ENCODE measurements at places on chromosomes 13 and 19.

DNA sequence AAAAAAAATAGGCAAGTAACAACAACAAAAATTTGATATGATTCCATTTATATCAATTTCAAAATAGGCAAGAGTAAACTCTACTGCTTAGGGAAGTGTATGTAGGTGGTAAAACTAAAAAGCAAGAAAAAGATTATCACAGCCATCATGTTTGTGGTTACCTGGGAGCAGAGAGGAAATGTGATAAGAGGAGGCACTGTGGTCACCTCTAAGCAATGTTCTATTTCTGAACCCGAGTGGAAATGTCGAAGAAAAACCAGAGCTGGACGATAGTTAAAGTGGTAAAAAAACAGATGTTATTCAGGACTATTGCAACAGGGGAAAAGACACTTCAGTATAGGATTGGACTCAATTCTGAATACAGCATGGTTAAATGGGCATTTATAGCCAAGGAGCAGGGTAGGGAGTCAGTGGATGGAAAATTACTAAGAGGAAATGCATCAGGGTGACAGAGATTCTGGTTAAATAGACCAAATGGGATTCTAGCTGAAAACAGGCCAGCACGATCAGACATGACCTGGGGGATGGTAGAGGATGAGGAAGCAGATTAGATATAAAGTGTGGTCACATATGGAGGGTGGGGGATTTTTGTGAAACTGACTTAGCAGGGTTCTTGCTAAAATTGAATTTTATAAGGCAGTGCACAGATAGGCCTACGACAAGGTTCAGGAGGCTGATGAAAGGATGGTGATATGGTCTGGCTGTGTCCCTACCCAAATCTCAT, 6.0 kb upstream of the TEX30 start:
- DNase-seq: peak; percentile 58

GRCh38 chr19:38673030-38673429, 25.6 kb downstream of the ACTN4 start:
- DNase-seq: no peak

DNA sequence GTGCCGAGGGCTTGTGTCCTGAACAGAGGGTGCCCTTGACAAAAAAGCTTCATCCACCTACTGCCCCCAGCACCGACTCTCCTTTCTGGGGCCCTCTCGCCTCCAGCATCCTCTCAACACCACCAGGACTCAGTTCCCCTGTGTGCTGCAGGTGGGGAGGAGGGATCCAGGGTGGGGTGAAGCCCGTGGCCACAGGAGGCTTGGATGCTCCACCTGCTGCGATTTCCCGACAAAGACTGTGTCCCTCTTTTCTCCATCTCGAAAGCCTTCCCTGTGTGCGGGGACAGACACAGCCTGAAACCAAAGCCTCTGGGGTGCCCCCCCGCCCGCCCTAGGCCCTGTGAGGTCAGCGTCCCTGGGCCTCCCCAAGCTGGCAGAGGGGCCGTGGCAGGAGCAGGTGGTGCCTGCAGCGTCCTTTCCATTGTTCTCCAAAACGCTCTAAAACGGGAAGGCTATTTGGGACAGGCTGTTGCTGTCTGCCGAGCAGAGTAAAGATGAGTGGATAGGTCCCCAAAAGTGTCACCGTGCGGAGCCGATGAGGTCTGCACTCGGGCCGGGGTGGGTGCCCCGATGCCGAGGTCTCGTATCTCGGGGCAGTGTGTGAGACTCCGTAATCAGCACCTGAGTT, 185.7 kb downstream of the PTPRS start:
- DNase-seq: no peak

DNA sequence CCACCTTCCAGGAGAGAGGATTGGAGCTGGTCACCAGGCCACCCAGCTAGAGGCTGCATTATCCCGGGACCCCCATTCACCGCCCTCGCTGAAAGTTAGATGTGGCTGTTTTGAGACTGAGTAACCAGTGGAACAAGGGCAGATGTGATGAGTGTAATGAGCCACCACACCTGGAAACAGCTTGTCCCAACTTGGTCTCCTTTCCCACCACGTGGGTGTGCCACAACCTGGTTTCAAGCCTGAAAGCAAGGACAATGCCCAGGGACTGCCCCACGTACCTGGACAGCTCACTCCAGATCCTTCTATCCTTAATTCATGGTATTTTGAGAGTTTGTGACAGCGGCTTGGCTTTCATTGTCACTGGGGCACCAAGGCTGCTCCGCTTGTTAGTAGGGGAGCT, 7.0 kb downstream of the LGI4 start:
- no peak for DNase-seq

DNA sequence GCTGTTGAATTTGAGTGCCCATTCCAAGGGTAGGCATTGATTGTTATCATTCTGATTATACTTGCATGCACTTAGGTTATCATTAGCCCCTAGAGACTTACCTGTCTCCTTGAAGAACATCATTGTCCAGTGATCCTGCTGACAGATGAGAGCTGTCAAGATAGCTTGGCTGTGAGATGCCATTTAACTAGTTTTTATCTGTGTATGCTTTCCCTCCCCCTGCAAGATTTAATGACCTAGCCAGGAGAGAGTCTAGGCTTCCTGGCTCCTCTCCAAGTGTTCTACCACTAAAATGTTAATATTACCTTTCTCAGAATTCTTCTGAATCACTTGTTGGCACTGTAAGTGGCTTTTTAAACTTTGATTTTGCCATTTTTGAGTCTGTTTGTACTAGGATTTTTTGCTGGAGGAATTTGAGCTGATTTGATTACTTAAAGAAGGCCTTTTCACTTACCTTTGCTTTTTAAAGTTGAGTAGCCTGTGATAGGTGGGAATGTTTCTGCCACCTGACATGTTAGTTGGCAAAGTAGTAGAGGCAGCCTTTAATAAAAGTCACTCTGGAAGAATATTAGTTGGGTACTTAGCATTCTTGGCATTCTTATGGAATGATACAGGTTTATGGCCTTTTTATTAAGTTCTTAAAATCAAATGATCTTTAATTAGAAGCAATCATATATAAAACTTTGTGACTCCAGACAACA, 41.1 kb downstream of the ARHGAP35 start:
- no peak for DNase-seq

DNA sequence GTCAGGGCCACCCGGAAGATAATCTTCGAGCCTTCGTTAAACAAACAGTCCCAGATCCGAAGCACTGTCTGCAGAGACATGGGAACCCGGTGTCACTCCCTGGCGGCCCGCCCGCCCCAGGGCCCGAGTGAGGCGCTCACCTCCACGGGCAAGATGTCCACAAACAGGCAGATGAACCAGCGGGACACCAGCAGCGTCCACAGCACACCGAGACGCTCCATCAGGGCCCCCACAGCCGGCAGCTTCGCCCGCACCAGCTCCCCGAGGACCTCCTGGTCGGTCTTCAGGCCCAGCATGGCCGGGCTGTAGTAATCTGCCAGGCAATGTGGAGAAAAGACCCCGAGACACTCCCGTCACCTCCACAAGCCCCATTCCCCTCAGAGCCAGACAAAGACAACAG, 28.7 kb downstream of the LAMP1 start:
- no peak for DNase-seq

DNA sequence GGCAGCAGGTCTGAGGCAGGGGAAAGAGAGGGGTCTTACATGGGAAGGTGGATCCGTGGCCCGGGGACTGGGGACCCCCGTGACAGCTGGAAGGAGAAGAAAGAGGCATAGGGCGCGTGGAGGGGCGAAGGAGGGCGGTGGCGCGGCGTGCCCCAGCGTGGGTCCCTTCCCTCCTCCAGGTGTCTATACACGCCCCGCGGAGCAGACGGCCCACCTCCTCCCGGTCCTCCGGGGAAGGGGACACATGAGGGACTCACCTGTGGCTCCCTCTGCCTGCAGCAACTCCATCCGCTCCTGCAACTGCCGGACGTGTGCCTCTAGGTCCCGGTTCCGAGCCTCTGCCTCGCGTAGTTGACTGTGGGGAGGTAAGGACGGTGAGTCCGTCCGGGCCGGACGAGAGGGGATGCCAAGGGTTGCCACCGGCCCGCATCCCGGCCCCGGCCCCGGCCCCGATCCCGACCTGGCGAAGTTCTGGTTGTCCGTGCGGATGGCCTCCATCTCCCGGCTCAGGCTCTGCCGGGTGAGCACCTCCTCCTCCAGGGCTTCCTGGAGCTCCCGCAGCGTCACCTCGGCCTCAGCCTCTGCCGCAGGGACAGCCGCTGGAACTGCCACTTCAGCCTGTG, 2.4 kb upstream of the SIX5 start:
- DNase-seq: no peak

- no peak for DNase-seq
These were observed 86.5 kb downstream of the EPSTI1 start for GRCh38 chr13:42905579-42905978.

DNA sequence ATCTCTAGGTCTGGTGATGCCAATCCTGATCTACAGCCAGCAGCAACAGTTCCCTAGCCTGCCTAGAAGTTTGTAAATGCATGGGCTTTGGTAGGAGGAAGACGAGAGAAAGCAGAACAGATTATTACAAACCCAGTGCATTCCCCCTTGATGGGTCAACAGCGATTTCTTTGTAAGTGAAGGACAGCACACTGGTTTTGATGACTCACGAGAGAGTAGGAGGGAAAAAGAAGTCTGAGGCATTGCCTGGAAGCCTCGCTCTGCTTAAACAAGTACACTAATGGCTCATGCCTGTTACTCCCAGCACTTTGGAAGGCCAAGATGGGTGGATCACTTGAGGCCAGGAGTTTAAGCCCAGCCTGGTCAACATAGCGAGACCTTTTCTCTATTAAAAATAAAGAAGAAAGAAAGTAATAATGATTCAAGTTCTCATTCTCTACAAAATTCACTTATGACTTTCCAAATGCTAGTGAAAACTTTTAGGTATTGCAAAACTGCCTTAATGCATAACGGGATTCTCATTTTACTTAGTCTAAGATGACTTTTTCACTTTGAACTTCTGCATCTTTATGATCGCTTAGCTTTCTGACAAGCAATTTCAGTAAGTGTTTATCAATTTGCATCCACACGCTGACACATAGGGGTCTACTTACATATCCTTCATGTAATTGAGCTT, 47.7 kb upstream of the USPL1 start:
- peak; percentile 4 for DNase-seq

- no peak for DNase-seq
These were observed 1.9 kb downstream of the TEX26 start for GRCh38 chr13:30934381-30934780.

DNA sequence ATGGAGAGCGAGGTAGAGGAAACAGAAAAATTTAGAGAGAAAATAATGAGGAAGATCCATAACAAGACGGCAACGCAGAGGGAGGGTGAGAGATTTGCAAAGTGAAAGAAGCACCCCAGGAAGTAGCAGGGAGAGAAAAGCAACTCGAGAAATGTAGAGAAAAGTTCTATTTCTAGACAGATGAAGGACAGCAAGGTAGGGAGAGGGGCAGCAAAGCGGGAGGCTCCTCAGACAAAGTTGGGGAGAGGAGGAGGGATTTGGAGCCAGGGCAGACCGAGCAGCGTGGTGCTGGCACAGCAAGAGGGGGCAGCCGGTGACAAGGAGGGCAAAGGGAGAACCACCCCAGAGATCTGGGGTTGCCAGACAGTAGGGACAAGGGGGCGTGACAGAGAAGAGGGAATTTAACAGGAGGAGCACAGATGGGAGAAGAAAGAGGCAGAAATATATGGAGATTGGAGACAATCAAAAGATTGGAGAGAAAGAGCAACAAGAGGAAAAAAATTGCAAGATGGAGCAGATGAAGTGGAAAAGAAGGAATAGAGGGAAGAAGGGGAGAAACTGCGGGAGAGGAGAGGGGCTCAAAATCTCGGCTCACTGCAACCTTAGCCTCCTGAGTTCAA, 989 bp downstream of the ZNF766 start:
- peak; percentile 11 for DNase-seq

DNA sequence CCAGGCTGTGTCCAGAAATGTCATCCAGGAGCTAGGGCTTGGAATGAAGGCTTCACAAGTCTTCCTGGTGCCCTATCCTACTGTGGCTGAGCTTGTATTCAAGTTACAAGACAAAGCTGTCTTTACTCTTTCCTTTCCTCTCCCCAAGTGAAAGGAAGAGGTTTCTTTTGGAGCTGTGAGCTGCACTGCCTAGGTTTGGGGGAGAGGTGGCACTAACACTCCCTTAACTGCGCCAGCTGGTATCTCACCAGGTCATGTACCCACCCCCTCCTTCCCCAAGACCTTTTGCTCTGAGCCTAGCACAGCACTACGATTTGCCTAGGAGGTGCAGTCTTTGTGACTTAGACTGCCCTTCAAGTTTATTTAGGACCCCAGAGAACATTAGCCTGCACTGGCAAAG, 2053.6 kb upstream of the PRR20A start:
- no peak for DNase-seq

- no peak for DNase-seq
These were observed 4.9 kb downstream of the KBTBD6 start for GRCh38 chr13:41127701-41128100.

GRCh38 chr13:109628251-109628699, 158.1 kb downstream of the IRS2 start:
- DNase-seq: no peak

DNA sequence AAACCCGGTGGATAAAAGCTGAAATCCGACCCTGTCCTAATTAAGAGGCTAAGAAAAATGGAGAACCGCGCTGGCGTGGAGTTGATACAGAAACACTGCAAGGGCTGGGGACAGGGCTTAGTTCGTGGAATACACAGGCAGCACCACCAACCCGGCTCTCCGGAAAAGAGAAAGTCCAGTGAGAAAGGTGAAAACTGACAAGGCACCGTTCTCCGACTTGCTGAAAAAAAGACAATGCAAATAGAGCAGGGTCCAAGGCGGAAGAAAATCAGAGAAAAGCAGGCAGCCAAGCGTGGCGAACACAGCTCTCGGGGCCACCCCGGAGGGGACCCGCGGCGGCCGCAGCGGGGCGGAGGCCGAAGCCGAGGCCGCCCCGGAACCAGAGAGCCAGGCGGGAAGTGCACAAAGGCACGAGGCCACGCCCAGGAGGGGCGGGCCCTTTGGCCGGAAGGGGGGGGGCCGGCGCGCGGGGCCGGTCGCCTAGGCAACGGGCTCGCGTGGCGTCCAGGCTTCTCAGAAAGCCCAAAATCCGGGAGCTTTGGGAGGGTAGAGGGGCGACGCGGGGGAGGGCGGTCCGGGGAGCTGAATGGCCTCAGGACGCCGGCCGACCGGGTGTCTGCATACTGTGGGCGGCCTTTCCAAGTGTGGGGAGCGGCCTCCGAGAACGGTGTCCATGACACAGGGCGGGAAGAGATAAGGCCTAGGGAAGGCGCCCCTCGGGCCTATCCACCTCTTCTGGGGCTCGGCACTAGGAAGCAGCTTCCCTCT, 1.2 kb upstream of the ING1 start:
- peak; percentile 80 for DNase-seq

- DNase-seq: no peak
These were observed 81.7 kb upstream of the KLHL1 start for GRCh38 chr13:70189981-70190380.

DNA sequence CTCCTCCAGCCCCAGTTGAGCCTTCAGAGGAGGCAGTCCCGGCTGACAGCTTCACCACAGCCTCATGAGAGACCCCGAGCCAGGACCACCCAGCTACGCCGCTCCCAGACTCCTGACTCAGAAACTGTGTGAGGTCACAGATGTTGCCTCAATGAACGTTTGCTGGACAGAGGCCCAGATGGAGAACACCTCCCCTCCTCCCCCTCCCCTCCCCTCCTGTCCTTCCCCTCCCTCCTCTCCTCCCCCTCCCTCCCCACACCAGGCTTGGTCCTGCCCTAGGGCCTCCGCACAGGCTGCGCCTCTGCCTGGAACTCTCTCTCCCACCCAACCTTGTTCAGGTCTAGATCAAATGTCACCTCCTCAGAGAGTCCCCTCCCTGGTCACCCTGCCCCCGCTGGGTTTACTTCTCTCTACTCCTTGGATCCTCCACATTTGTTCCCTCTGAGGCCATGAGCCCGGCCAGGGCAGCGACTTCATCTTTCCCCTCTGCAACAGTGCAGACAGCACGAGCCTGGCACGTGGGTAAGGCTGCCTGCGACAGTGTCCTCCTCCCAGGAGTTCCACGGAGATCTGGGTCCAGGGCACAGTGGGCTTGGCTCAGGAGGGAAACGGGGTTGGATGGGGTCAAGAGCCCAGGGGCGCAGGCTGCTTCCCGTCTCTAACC, 17.4 kb downstream of the PIP5K1C start:
- no peak for DNase-seq

Measured in CD4-positive, alpha-beta T cell treated with Interleukin-4 for 4 hours (primary cell).